ENCODE measurements at places on chromosomes 11 and 22. TPM values are rescaled to one million over a fixed set of nuclear protein-coding genes. Genes with fewer than 3 reads are reported as not detected.

The CD44 gene
- 1,819 TPM for total RNA-seq

DNA sequence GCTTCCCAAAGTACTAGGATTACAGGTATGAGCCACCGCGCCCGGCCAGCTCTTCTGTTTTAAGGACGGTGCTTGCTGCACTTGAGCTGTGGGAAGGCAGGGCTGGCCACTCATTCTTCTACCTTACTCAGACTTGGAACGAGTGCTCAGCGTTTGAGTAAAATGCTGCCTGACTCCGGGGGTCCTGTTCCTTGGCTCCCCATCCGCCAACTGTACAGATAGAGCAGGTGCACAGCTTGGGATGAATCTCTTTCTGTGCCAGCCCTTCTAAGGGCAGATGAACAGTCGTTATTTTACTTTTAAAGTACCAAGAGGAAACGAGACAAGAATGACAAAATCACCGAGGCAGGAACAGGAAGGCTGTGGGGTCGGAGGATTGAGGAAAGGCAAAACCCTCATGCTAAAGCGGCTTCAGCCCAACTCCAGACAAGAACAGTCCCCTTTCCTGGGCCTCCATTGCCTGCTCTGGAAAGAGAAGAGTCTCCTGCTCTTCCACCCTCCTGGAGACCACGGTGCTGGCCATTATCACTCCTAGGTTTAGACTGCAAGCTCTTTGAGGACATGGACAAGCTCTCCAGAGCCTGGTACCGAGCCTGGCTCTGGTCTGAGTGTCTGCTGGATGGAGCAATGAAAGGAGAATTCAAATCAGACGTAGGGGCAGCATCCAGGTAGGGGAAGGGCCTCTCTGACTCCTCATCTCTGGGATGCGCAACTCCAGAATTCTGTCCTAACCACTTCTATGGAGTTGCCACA lies 1.1 kb upstream of the SUN2 start:
- H3K4me1 ChIP-seq, result peaks cover 9% of the 10 kb centered on the region
- no peaks in the 10 kb centered on the region for H3K27me3 ChIP-seq
- no peaks in the 10 kb centered on the region for H3K36me3 ChIP-seq

The FOSL1 gene
- 186 TPM for total RNA-seq

The ELFN2 gene
- total RNA-seq, result 2.9 TPM

The LDHAL6A gene
- not detected for total RNA-seq

DNA sequence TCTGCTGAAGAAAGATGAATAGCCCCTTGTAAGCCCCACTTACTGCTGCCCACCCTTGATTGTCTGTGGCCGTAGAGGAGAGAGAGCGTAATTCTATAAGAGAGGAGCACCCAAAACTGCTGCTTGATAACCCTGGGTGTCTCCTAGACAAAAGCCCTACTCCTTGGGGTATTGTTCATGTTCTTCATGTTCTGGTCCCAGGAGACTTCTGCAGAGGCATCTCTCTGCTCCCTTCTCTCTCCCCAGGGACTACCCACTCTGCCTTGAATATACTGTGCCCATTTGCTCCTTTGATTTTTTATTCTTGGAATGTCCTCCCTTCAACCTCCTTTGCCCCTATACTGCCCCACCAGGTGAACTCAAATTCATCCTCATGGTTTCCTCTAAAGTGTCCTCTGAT lies 417.8 kb upstream of the CADM1 start:
- no peak for DNase-seq
- no peaks in the 10 kb centered on the region for H3K27me3 ChIP-seq
- H3K36me3 ChIP-seq, result no peaks in the 10 kb centered on the region
- H3K4me3 ChIP-seq, result no peak overlapping the region
- H3K27ac ChIP-seq, result no peak overlapping the region

The NFAM1 gene
- 0.41 TPM for total RNA-seq

GRCh38 chr11:73195191-73196007 lies 22.7 kb upstream of the P2RY2 start:
- no peak for DNase-seq
- no peaks in the 10 kb centered on the region for H3K27me3 ChIP-seq
- no peak overlapping the region for H3K4me3 ChIP-seq
- no peaks in the 10 kb centered on the region for H3K36me3 ChIP-seq
- H3K4me1 ChIP-seq, result no peaks in the 10 kb centered on the region

The NLRP6 gene
- 0.59 TPM for total RNA-seq

The SCGB1C1 gene
- not detected for total RNA-seq

GRCh38 chr11:93515441-93516025 lies 27.7 kb downstream of the SMCO4 start:
- H3K4me1 ChIP-seq, result no peaks in the 10 kb centered on the region
- H3K4me3 ChIP-seq, result no peak overlapping the region
- H3K27ac ChIP-seq, result no peak overlapping the region
- no peaks in the 10 kb centered on the region for H3K36me3 ChIP-seq

DNA sequence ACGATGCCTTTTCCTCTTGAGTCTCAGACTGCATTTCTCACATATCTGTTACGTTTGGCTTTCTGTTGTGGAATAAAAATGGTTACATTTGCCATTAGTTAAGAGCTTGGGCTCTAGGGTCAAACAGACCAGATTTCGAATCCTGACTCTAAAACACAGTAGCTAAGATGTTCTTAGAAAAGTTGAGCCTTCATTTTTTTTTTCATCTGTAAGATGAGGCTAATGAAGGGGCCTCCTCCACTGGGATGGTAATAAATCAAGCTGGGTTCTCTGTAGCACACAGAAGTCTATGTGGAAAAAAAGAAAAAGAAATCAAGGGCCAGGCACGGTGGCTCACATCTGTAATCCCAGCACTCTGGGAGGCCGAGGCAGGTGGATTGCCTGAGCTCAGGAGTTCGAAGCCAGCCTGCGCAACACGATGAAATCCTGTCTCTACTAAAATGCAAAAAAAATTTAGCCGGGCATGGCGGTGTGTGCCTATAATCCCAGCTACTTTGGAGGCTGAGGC lies 49.9 kb upstream of the CAPRIN1 start:
- peaks cover 8% of the 10 kb centered on the region for H3K4me1 ChIP-seq

DNA sequence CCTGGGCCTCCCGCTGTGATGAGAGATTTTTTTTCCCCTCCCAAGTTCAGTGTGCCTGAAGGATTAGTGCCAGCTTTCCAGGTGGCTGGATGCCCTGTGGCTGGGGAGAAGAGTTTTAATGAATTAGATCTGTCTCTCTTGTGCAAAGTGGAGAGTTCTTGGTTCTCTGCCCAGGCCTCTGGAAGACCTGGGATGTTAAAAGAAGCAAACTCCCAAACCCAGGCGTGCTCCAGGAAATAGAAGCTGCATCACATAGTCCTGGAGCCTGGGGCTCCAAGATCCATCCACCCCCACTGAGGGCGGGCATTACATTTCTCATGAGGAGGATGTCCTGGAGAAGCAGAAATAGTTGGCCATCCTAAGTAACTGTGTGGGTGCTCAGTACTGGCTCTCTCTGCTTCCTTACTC lies 30.6 kb downstream of the SDHAF2 start:
- no peak for DNase-seq
- H3K36me3 ChIP-seq, result no peaks in the 10 kb centered on the region
- H3K4me1 ChIP-seq, result no peaks in the 10 kb centered on the region
- no peak overlapping the region for H3K27ac ChIP-seq
- H3K27me3 ChIP-seq, result no peaks in the 10 kb centered on the region

- DNase-seq, result no peak
- H3K27me3 ChIP-seq, result no peaks in the 10 kb centered on the region
- no peaks in the 10 kb centered on the region for H3K36me3 ChIP-seq
- H3K27ac ChIP-seq, result no peak overlapping the region
Observed at GRCh38 chr11:65107751-65108468, 3.8 kb upstream of the TM7SF2 start.

GRCh38 chr11:10622957-10623791 lies 54.7 kb upstream of the LYVE1 start:
- no peaks in the 10 kb centered on the region for H3K4me1 ChIP-seq
- H3K27ac ChIP-seq, result no peak overlapping the region
- H3K4me3 ChIP-seq, result no peak overlapping the region

- H3K36me3 ChIP-seq, result no peaks in the 10 kb centered on the region
- H3K4me1 ChIP-seq, result peaks cover 4% of the 10 kb centered on the region
- no peak overlapping the region for H3K4me3 ChIP-seq
Observed at GRCh38 chr11:14443638-14444037, 56.0 kb downstream of the COPB1 start.

The UPB1 gene
- 0.10 TPM for total RNA-seq

GRCh38 chr22:27794226-27794625 lies 7.3 kb downstream of the MN1 start:
- H3K4me3 ChIP-seq, result no peak overlapping the region
- no peaks in the 10 kb centered on the region for H3K27me3 ChIP-seq
- no peaks in the 10 kb centered on the region for H3K4me1 ChIP-seq

DNA sequence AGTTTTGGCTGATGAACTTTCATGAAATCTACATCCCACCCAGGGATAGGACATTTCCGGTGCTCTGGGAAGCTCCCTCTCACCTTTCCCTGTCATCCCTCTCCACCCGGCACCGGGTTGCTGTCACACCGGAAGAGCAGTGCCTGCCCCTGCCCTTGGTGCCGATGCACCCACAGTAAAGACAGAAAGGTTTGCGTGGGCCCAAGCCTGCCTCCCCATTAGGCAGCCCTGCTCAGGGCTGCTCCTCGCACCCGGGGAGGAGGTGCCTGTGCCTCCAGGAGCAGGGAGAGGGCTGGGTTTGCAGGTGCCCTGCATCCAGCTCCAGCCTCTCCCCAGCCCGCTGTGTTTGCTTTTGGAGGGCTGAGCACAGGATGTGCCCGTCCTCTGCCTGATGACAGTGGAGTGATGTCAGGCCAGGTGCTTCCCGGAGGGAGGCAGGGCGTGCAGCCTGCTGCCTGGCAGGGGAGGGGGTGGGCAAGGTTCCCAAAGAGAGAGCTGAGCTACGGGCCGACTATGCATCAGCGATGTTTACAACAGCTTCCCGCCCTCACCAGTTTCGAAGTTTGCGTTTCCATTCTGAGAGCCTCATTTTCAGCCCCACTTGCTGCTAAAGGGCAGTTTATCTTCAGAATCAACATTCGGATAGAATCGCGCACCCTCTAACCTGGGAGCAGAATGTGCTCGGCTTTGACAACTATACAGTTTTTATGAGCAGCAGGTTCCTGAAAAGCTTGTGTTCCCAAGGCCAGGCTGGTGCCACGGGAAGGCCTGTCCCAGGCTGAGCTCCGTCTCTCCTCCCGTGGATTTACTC lies 83.2 kb upstream of the CLDN5 start:
- no peak overlapping the region for H3K4me3 ChIP-seq
- no peak overlapping the region for H3K27ac ChIP-seq
- no peaks in the 10 kb centered on the region for H3K36me3 ChIP-seq
- no peak for DNase-seq
- H3K4me1 ChIP-seq, result no peaks in the 10 kb centered on the region

DNA sequence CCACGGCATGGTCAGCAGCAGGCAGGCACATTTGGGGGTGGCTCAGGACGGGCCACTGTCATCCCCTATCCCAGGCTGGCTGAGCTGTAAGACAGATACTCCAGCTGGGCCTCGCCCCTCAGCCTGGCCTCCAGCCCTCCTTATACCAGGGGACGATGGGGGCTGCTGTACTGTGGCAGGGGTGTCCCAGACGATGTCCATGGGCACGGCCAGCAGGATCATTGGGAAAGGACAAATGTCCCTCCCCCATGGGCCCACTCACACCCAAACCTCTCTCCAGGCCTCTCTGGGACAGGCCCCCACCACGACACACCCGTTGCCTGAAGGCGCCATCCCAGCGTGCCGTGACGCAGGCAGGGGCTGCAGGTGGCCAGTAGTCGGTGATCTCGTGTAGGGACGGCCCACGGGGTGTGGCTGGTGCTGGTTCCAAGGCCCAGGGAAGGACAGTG lies 1.5 kb upstream of the IL17REL start:
- peaks cover 20% of the 10 kb centered on the region for H3K4me1 ChIP-seq
- no peaks in the 10 kb centered on the region for H3K27me3 ChIP-seq
- no peak overlapping the region for H3K4me3 ChIP-seq
- DNase-seq, result no peak

The OSM gene
- total RNA-seq, result not detected

DNA sequence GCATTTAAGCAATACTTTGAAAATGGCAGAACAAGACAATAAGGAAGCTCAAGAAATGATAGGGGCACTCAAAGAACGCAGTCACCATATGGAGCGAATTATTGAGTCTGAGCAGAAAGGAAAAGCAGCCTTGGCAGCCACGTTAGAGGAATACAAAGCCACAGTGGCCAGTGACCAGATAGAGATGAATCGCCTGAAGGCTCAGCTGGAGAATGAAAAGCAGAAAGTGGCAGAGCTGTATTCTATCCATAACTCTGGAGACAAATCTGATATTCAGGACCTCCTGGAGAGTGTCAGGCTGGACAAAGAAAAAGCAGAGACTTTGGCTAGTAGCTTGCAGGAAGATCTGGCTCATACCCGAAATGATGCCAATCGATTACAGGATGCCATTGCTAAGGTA lies 51.9 kb downstream of the SPECC1L start:
- no peaks in the 10 kb centered on the region for H3K4me1 ChIP-seq
- H3K36me3 ChIP-seq, result peaks cover 4% of the 10 kb centered on the region
- H3K27me3 ChIP-seq, result no peaks in the 10 kb centered on the region

The ALDH3B1 gene
- total RNA-seq, result 18.3 TPM

DNA sequence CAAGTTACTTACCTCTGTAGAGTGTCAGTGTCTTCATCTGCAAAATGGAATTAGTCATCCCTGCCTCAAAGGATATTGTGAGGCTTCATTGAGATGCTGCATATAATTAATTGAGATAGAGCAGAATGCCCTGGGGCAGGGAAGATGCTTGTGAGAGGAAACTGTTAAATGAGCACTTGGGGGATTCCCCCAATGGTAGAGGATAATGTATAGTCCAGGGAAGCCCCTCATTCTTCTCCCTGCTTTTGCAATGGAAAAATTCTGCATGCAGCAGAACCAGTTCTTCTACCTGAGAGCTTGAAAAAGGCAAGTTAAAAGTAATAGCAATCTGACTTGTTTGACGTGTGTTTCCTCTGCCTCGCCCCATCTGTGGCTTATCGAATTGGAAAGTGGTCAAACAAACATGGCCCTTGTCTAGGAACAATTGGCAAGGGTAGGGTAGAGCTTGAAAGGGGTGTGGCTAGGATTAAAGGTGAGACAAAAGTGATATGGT lies 90.9 kb downstream of the NAV2 start:
- H3K27me3 ChIP-seq, result no peaks in the 10 kb centered on the region
- 0 out of 2 replicates have a peak, but pooled peaks cover 3% of the 10 kb centered on the region for H3K4me1 ChIP-seq
- H3K36me3 ChIP-seq, result no peaks in the 10 kb centered on the region
- H3K27ac ChIP-seq, result no peak overlapping the region
- H3K4me3 ChIP-seq, result no peak overlapping the region

- no peaks in the 10 kb centered on the region for H3K4me1 ChIP-seq
- DNase-seq, result no peak
- no peaks in the 10 kb centered on the region for H3K36me3 ChIP-seq
- H3K27ac ChIP-seq, result no peak overlapping the region
- H3K27me3 ChIP-seq, result peaks cover 13% of the 10 kb centered on the region
- no peak overlapping the region for H3K4me3 ChIP-seq
Observed at GRCh38 chr11:125333354-125334073, 162.6 kb downstream of the FEZ1 start.

The DDB1 gene
- total RNA-seq, result 217 TPM
